ENCODE measurements at places on chromosomes 1 and 21.

DNA sequence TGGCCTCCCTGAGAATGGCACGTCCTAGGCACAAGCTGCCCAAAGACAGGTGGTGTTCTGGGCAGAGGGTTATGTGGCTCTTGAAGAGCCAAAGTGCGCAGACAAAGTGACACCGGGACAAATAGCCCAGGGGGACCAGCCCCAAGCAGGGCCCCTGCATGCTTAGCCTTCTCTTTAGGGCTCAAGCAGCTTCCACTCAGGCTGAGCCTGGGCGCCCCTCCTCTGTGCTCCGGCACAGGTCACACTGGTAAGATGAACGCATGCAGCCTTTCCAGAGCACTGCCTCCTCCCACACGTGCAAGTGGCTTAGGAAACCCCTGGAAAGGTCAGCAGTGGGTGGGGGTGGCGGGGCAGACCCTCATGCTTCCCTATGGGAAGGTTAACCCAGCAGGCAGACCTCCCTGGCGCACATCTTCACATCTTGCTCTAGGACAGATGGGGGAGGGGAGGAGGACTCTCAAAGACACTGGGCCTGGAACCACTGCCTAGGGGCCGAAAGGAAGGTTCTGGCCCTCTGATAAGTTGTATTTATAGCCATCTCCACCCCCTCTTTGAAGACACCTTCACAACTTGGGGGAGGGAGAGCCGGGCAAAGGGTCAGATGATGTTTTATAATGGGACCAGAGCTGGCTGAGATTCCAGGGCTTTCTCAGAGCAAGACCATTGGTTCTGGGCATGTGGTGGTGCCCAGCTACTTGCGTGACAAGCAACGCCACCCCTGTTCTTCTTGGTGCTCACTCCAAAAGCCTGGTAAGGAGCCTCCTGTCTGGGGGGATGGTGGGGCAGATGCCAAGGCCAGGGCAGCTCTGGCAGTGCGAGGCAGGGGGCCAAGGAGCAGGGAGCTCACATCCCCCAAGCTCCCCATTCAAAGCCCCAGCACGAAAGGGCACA, 5.5 kb downstream of the KLHL21 start:
- no peak for DNase-seq

- DNase-seq = no peak
These were observed 7.2 kb downstream of the HLCS start for GRCh38 chr21:36959020-36959835.

GRCh38 chr1:234246638-234247116, 126.6 kb upstream of the COA6 start:
- DNase-seq = no peak

DNA sequence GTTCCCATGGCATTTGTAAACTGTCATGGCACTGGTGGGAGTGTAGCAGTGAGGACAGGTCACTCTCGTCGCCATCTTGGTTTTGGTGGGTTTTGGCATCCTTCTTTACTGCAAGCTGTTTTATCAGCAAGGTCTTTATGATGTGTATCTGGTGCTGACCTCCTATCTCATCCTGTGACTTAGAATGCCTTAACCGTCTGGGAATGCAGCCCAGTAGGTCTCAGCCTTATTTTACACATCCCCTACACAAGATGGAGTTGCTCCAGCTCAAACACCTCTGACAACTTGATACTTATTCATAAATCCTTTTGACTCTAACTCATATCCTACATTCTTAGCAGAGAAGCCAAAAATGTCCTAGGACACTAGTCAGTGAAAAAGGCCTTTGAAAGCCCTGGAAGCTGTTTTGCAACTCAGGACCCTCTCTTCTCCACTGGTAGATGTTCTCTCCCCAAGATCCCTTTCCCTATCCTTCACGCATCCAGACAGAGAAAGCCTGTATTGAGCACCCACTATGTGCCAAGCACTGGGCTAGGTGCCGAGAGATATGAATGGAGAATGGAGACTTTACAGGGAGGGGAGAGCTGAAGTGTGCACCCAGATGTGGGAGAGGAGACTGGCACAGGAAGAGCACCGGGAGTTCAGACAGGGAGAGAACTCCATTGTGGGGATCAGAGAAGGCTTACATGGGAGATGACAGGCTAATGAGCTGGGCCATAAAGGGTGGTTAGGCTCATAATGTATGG, 6.7 kb upstream of the CSRP1 start:
- DNase-seq = no peak

GRCh38 chr1:41158147-41158875, 83.8 kb downstream of the SCMH1 start:
- DNase-seq = no peak

GRCh38 chr1:161848676-161849075, 82.6 kb downstream of the ATF6 start:
- no peak for DNase-seq

GRCh38 chr1:246032031-246032551, 475.0 kb downstream of the SMYD3 start:
- no peak for DNase-seq

- DNase-seq = no peak
These were observed 125.4 kb downstream of the TBX15 start for GRCh38 chr1:118862755-118863154.

Measured in C1 segment of cervical spinal cord (tissue), 14 donors.